ENCODE measurements at places on chromosomes 2 and 18. TPM values are rescaled to one million over a fixed set of nuclear protein-coding genes. Genes with fewer than 3 reads are reported as not detected.
A peak's percentile ranks its signal among the peaks of the same experiment; 100 is the strongest.

DNA sequence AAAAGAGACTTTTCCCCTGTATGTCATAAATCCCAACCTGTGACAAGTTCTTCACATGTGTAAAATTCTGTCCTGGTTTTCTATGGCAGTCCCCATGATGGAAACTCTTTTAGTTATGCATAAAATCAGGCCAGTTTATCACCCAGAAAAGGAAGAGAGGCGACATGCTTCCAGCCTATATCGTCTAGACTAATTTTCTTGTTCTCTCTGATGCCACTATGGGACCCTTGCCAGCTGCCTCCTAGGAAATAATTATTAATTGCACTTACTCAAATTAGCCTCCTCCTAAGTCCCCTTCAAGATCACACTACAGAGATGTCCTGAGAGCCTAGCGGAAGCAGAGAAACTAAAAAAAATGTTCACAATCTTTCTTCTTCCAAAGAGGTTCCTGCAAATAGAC, 722.4 kb downstream of the NRXN1 start:
- no peak overlapping the region for H3K27ac ChIP-seq
- H3K4me1 ChIP-seq = no peaks in the 10 kb centered on the region
- no peaks in the 10 kb centered on the region for H3K27me3 ChIP-seq
- no peaks in the 10 kb centered on the region for H3K36me3 ChIP-seq
- no peak for DNase-seq

Gene BUB1
- total RNA-seq = 64.2 TPM

- no peak for DNase-seq
- no peak overlapping the region for H3K27ac ChIP-seq
- no peaks in the 10 kb centered on the region for H3K27me3 ChIP-seq
- H3K4me3 ChIP-seq = no peak overlapping the region
These were observed 295.6 kb downstream of the TNS1 start for GRCh38 chr2:217707131-217707611.

- no peak overlapping the region for H3K4me3 ChIP-seq
- peaks cover 14% of the 10 kb centered on the region for H3K4me1 ChIP-seq
- H3K36me3 ChIP-seq = no peaks in the 10 kb centered on the region
- no peak for DNase-seq
- H3K27me3 ChIP-seq = no peaks in the 10 kb centered on the region
These were observed 40.7 kb downstream of the FER1L5 start for GRCh38 chr2:96683307-96683706.

GRCh38 chr2:161344692-161345091, 36.5 kb downstream of the PSMD14 start:
- H3K4me3 ChIP-seq = no peak overlapping the region
- no peaks in the 10 kb centered on the region for H3K27me3 ChIP-seq
- no peaks in the 10 kb centered on the region for H3K36me3 ChIP-seq
- no peak for DNase-seq
- H3K27ac ChIP-seq = no peak overlapping the region

Gene EMILIN2
- 75.9 TPM for total RNA-seq

DNA sequence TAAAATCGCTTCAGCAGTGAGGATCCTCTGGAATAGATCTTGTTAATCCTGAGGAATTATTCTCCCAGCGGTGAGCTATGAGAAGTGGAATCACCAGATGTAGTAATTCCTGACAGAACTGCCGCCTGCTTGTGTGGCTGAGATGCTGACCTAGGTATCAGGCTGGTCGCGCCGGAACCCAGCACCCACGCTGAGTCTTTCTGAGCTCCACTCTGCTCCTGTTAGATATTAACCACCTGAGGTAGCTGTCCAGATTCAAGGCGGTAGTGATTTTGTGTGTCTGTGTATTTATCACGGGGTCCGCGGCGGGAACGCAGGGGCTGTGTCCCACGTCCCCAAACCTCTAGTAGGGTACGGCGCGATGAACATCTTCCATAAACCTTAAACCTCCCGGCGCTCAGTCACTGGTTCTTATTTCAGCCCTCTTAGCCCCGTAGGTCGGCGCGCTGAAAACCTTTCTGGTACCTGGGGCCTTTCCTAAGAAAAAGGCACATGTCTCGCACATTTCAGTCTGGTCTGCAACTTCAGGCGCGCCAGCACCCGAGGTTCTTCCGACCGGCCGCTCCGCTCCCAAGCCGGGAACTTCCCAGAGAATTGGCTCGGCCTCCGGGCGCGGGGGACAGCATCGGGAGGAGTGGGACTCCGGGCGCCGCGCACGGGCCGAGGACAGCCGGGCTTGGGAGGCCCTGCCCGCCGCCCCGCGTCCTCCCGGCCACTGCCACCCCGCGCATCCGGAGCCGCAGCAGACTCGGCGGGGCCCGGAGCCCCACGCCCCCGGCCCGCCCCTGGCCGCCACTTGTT, 542 bp upstream of the CNNM3 start:
- peak overlapping the region; percentile 44 for H3K27ac ChIP-seq
- H3K4me3 ChIP-seq = peak overlapping the region; percentile 59
- no peaks in the 10 kb centered on the region for H3K36me3 ChIP-seq
- peak; percentile 65 for DNase-seq

- H3K36me3 ChIP-seq = no peaks in the 10 kb centered on the region
- no peak overlapping the region for H3K4me3 ChIP-seq
- no peaks in the 10 kb centered on the region for H3K27me3 ChIP-seq
- DNase-seq = no peak
- H3K27ac ChIP-seq = no peak overlapping the region
These were observed 724.5 kb downstream of the EPHA4 start for GRCh38 chr2:220847589-220847988.

DNA sequence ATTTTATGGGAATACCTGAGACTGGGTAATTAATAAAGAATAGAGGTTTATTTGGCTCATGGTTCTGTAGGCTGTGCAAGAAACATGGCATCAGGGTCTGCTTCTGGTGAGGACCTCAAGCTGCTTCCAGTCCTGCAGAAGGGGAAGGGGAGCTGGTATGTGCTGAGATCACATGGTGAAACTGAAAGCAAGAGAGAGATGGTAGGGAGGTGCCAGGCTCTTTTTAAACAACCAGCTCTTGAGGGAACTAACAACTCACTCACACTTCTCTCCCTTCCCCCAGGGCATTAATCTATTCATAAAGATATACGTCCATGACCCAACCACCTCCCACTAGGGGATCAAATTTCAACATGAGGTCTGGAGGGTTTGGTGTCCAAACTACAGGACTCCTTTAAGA, 40.1 kb downstream of the AGPS start:
- no peak overlapping the region for H3K27ac ChIP-seq
- H3K4me1 ChIP-seq = no peaks in the 10 kb centered on the region
- DNase-seq = no peak

DNA sequence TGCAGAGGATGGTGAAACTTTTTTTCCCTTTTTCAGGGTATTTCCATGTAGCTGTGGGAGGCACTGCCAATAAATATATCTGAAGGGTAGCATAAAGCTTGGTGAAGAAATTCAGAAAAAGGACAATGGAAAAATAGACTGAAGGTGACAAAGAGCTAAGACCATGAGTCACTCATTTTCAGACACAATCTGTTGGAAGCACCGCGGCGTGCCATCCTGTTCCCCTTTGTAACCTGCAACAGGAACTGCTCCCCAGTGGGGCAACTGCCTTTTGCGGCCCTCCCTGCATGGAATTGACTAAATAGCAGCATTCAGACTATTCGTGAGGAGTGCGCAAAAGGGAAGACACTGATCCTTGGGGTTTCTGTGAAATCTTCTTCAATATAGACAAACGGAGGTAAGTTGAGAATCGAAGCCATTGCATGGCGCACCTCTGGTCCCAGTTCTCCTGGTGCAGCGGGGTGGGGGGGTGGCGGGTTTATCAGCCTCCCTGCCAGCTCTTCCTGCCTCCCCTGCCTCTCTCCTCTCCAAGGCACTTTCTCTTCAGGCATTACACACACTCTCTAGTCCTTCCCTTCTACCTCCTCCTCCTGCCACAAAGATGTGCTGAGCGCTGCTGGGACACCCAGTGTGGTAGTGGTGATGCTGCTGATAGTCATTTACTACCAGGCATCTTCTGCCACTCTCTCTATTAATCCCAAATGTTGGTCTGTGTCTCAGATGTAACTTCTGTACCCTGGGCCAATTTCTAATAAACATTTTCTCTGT, 126.2 kb upstream of the TMEM200C start:
- H3K4me3 ChIP-seq = no peak overlapping the region
- peaks cover 7% of the 10 kb centered on the region for H3K4me1 ChIP-seq
- no peaks in the 10 kb centered on the region for H3K36me3 ChIP-seq
- no peak overlapping the region for H3K27ac ChIP-seq
- no peak for DNase-seq

- H3K27me3 ChIP-seq = no peaks in the 10 kb centered on the region
- no peak overlapping the region for H3K4me3 ChIP-seq
- no peak overlapping the region for H3K27ac ChIP-seq
These were observed 69.3 kb downstream of the MBP start for GRCh38 chr18:77063260-77063659.

GRCh38 chr2:4604767-4605166, 901.4 kb downstream of the DCDC2C start:
- H3K4me3 ChIP-seq = no peak overlapping the region
- no peaks in the 10 kb centered on the region for H3K27me3 ChIP-seq
- no peaks in the 10 kb centered on the region for H3K36me3 ChIP-seq
- H3K27ac ChIP-seq = no peak overlapping the region
- H3K4me1 ChIP-seq = no peaks in the 10 kb centered on the region
- no peak for DNase-seq

DNA sequence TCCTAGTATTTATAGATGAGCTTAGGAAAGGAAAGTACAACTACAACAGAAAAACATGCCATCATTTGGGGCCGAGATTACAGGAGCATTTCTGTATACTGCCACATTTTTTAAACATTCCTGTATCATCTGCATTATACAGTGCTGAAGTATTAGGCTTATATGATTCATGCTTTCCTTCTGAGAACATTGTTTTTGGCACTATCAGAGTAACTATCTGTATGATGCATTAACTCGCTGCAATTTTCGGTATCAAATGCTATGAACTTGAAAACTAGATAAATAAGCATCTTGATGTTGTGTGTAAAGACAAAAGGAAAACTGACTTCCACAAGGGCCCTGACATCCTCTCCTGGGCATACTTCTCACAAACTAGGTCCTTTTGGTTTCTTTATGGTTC, 102.0 kb downstream of the RIT2 start:
- no peaks in the 10 kb centered on the region for H3K4me1 ChIP-seq
- no peak overlapping the region for H3K4me3 ChIP-seq
- DNase-seq = peak; percentile 38
- no peak overlapping the region for H3K27ac ChIP-seq
- H3K27me3 ChIP-seq = no peaks in the 10 kb centered on the region
- H3K36me3 ChIP-seq = no peaks in the 10 kb centered on the region

GRCh38 chr18:69495338-69495737, 94.7 kb downstream of the DOK6 start:
- H3K27me3 ChIP-seq = no peaks in the 10 kb centered on the region
- no peak for DNase-seq
- no peaks in the 10 kb centered on the region for H3K4me1 ChIP-seq
- no peaks in the 10 kb centered on the region for H3K36me3 ChIP-seq

Gene ZFAND2B
- 35.4 TPM for total RNA-seq

Gene ALPG
- not detected for total RNA-seq

Gene SETBP1
- 10.7 TPM for total RNA-seq

Gene C2orf78
- not detected for total RNA-seq

DNA sequence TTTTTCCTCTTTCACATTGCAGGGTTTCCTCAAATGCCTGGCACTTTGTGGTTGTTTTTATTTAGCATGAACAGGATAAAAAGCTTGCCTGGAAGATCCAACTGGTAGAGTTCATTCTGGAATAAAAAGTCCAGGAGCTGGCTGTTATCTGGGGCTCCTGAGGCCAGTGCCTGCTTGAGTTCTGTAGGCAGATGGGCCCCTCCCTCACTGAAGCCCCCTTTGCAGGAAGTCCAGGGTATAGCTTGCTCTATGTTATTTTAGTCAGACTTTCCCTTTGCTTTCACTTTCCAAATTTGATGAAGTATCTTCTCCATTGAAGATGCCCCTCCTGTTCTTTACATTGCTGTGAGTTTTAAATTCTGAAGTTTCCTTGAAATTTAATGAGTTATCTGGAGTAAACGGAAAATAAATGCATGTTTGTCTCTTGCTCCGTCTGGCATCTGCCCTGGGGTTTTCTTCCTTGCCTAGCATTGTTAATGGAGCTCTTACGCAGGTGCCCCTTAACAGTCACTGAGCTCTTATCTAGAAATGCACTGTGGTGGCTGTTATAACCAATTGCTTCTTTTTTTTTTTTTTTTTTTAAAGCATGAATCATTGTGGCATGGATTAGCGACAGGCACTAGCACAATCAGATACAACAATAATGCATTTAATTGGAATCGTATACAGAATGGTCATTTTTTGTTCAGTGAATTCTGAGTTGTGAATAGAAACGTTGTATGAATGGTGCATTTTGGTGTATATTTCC, 27.0 kb upstream of the LPIN1 start:
- no peaks in the 10 kb centered on the region for H3K27me3 ChIP-seq
- no peak overlapping the region for H3K4me3 ChIP-seq
- H3K4me1 ChIP-seq = peaks cover 7% of the 10 kb centered on the region
- H3K36me3 ChIP-seq = no peaks in the 10 kb centered on the region

DNA sequence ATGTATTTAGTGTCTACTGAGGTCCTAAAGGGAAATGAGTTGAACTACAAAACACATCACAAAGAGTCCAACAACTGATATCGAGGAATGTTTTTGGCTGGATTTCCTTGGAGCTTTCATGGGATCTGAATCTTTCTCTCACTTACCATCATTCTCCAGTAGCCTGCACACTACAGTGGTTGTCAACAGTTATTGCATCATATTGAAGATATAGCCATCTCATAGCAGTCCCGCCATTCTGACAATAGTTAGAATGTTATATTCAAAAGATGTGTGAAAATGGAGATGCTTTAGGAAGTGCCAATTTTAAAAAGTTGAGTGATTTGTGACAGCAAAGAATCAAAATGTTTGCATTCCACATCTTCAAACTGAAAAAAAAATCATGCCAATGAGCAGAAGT, 186.8 kb downstream of the DSC3 start:
- no peak overlapping the region for H3K4me3 ChIP-seq
- no peaks in the 10 kb centered on the region for H3K27me3 ChIP-seq
- no peaks in the 10 kb centered on the region for H3K4me1 ChIP-seq
- H3K36me3 ChIP-seq = no peaks in the 10 kb centered on the region

DNA sequence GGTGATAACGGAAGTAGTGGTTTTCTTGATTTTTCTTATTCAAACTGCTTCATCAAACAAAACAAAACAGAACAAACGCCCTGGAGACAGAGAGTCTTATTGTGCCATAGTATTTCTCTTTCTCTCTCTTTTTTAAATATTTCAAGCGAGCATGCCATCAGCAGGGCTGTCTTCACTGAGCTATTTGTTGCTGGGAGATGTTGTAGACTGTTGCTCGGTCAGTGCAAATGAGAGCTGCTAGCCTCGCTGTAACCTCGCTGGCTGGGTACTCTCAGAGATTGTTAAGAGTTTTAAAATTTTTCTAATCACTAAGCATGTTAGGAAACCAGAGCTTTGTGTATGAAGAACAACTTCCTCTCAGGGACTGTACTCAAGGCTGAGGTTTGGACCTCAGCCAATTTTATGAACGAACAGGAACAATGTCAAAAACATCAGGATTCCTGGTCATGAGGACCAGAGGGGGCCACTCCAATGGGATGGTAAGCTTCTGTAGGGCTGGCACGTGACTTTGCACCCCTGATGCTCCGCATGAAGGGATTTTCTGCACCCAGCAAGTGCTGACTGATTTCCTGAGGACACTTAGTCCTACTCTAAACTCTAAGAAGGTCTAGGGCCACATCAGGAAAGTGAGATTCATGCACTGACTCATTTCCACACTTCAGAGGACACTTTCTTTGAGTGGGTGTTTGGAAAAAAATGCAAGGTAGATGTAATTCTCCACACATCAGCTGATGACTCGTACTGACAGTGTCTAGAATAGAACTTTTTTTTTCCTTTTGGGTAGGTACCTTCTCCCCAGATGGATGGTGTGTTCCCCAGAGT, 59.8 kb upstream of the IL1R1 start:
- H3K4me3 ChIP-seq = no peak overlapping the region
- no peaks in the 10 kb centered on the region for H3K4me1 ChIP-seq
- H3K27me3 ChIP-seq = no peaks in the 10 kb centered on the region
- peak; percentile 96 for DNase-seq
- no peak overlapping the region for H3K27ac ChIP-seq
- H3K36me3 ChIP-seq = no peaks in the 10 kb centered on the region

Data from cardiac muscle cell (in vitro differentiated cells and primary cell).